Pancreas (tissue), 10 donors: ENCODE measurements at places on chromosomes 2 and 18. TPM values are rescaled to one million over a fixed set of nuclear protein-coding genes. Genes with fewer than 3 reads are reported as not detected.

DNA sequence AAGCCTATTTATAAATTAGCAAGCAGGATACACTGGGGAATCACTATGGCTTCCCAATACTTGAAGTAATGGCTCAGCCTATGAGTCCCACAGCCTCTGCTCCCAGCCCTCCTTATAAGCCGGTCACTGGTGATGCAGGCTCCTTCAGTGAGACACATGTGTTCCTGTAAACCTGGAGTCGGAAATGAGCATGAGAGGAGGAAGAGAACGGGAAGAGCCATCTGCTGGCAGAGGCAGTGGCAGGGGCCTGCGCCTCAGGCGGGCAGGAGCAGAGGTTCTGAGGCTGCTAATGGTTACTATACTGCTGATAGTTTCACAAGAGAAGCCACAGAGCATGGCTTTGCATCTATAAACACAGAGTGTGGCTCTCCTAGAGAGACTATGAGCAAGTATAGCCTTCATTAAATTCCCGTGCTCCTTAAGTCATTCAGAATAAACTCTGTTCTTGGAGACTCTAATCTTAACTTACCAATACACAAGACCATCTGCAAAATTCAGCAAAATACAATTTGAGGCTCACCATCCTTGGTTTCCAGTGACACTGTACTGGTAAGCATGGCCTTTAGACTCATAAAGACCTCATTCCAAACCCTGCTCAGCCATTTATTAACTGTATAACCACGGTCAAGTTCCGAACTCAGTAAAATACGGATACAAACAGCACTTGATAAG is 63.3 kb downstream of the FBXO15 start:
- DNase-seq: no peak

Gene ABCG5
- not detected for polyA plus RNA-seq

- DNase-seq: no peak
These were observed 281.9 kb downstream of the NDUFA10 start for GRCh38 chr2:239743206-239743605.

Gene ZAP70
- polyA plus RNA-seq: 2.5 TPM

DNA sequence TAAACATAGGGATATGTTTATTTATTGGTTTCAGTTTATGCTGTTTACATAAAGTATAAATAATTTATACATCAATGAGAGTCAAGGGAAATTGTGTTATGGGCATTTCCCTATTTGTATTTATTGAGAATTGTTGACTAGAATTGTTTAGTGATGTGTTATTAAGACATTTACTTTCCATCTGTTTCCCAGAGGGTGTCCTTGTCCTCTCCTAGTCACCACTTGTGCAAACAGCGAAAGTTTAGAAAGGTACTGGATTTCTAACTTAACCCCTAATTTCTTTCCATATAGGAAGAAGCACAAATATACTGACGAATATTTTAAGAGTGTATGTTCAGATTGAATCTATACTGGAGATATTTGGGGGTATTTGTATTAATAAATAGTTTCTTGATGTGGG is 6.7 kb downstream of the UBE2E3 start:
- DNase-seq: no peak

- DNase-seq: no peak
These were observed 321.6 kb upstream of the LYPD1 start for GRCh38 chr2:132991471-132992045.

Gene FAM110C
- polyA plus RNA-seq: 22.4 TPM

Gene LOXHD1
- polyA plus RNA-seq: 0.12 TPM

GRCh38 chr2:156464106-156464505 is 27.9 kb downstream of the GPD2 start:
- no peak for DNase-seq

Gene TMEM87B
- polyA plus RNA-seq: 11.6 TPM

DNA sequence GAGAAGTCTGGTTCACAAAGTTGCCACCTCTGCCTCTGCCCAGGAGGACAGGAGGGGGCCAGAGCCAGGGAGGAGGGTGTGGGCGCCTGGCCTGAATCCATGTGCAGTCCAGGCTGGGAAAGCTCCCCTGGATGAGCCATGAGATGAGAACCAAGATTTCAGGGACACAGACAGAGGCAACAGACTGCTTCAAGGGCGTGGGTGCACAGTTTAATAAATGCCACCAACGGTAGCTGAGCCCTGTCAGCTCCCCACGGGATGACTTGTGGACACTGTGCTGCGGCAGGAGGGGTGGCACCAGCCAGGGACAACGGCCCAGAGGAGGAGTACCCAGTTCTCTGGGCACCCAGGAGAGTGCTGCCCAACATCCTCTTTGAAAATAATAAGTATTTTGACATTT is 15.2 kb downstream of the CAPG start:
- no peak for DNase-seq

DNA sequence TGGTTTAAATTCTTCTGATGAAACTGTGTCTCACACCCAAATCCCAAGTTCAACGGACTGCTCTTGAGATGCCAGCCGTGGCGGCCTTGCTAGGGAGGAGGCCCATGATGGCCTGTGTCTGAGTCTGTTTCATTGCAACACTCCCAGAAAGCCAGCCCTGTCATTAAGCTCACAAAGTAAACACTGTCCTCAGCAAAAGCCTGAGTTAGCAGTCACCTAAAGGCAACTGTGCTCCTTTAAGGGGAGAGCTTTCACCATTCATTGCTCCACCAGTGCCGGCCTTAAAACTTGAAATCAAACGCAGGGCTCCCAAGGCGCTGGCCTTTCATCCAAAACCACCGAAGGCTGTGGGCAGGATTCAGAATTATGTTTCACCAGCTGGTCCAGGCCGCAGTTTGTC is 42.5 kb upstream of the PPP1CB start:
- no peak for DNase-seq

- DNase-seq: no peak
These were observed 295.6 kb upstream of the DLGAP1 start for GRCh38 chr18:4750393-4751346.

DNA sequence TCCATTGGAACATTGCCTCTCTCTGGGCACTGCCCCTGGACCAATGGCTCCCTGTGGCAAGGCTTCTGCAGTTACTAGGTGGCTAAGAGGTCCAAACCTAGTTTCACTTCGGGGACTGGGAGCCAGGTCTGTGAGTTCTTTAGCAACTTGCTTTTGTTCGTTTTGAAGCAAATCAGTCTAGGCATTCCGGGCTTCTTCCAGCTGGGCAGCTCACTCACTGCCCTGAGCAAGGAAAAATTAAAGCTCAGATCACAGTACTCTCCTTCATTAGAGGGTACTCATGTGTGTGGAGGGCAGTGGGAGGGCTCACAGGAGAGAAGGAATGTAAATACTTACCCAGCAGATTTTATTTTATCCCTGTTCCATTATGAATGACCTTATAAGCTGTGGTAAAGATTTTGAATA is 80.3 kb downstream of the SPP2 start:
- DNase-seq: no peak

- no peak for DNase-seq
These were observed 565.5 kb downstream of the CCDC85A start for GRCh38 chr2:56749152-56749752.

- no peak for DNase-seq
These were observed 8.9 kb upstream of the DARS1 start for GRCh38 chr2:135994281-135994680.

DNA sequence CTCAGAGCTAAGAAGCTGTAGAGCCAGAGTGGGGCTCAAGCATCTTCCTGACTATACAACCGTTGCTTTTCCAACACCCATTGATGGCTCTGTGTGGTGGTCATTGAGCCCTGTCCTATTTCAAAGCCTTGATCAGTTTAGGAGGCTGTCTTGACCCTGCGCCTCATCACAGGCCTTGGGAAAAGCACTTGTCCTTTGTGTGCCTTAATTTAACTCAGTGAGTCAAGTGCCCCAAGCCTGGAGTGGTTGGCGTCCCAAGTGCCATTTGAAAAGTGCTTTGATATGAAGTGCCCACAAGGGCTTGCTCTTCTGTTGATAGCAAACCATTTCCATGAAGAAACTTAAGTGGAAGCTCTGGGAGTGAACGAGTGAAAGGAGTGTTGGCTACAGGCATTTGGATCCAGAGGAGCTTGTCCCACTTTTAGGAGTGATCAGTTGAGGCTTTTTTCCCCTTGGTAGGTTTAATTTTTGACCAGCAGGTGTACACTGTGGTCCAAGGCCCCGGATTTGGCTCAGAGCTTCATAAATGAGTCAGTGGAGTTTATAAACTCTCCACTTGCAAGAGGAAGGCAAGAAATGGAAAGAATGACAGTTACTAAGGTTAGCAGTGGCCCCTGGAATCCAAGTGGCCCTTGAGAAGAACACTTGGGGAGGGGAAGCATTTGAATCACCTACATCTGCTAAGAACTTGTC is 50.3 kb downstream of the ACTR2 start:
- DNase-seq: no peak

GRCh38 chr2:36497570-36498163 is 100.3 kb downstream of the FEZ2 start:
- no peak for DNase-seq

Gene VWC2L
- polyA plus RNA-seq: not detected

Gene ANKRD23
- polyA plus RNA-seq: 8.2 TPM

Gene EMX1
- polyA plus RNA-seq: 0.14 TPM

DNA sequence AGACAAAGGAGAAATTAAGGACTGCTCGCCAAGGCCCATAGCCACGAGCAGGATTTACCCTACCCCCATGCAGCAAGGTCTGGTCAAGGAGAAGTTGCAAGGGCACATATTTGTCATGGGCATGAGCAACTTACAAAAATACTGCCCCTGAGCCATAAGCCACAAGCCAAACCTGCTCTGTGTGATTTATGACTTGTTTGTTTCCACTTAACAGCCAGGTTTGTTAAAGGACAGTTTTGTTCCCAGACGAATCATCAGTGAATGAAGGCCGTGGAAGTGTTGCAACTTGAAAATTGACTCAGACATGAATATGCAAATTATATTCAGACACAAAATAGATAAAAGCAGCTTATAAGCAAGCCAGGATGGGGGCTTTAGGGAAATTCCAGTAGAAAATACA is 31.3 kb upstream of the EVA1A start:
- peak; percentile 57 for DNase-seq

- no peak for DNase-seq
These were observed 10.1 kb downstream of the NCKAP1 start for GRCh38 chr2:183028108-183028507.

GRCh38 chr2:57760381-57760801 is 286.2 kb upstream of the VRK2 start:
- no peak for DNase-seq

Gene SCN3A
- polyA plus RNA-seq: 0.82 TPM

Gene NLRC4
- 0.49 TPM for polyA plus RNA-seq

- no peak for DNase-seq
These were observed 249.3 kb upstream of the MYT1L start for GRCh38 chr2:2580341-2580740.

DNA sequence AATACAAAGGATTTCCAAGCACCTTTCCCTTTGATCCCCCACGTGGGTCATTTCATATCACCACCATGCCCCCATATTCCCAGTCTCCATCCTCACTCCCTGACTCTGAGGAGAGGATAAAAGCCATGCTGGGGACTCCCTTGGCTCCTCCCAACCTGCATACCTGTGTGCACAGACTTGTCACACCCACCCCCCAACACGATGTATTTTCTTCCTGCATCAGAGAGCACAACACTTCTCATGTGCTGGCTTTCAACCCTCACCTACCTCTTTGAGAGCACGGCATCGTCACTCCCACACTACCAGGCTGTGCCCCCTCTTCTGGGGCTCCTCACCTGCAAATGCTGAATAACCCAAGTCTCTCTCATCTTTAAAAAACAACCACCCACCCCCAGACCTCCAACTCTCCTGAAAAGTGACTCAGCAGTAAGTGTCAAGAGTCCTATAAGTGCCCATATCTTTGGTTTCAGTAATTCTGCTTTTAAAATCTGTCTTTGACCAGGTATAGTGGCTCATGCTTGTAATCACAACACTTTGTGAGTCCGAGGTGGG is 53.1 kb downstream of the AP1S3 start:
- DNase-seq: no peak

DNA sequence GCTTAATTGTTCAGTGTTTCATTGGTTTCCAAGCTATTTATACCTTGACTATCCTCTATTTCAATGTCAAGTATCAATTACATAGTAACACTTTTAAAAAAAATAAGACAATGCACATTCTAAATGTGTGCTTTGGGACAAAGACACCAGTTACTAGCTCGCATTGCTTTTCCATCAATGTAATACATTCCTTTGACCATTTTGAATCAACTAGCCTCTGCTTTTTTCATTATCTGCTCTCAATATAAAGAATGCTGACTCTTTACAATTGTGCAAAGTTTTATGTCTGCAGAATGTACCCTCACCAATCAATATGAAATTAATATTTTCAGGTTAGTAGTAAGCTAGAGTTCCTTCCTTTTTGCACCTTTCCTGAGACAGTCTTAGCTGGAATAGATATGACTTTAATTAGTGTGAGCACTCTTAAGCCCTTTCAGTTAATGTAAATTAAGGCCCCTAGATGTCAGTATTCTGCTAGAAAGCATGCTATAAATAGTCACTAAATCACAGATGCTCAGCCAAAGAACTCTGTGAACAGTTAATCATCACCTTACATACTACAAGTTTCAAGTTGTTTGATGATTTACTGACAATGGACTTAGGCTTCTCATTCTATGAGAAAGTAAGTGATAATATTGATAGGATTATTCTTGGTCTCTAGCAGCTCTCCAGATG is 413.6 kb downstream of the PTH2R start:
- no peak for DNase-seq

Gene FIGN
- polyA plus RNA-seq: 1.5 TPM

Gene TOGARAM2
- polyA plus RNA-seq: 3.8 TPM

Gene IL1R2
- 1.9 TPM for polyA plus RNA-seq

DNA sequence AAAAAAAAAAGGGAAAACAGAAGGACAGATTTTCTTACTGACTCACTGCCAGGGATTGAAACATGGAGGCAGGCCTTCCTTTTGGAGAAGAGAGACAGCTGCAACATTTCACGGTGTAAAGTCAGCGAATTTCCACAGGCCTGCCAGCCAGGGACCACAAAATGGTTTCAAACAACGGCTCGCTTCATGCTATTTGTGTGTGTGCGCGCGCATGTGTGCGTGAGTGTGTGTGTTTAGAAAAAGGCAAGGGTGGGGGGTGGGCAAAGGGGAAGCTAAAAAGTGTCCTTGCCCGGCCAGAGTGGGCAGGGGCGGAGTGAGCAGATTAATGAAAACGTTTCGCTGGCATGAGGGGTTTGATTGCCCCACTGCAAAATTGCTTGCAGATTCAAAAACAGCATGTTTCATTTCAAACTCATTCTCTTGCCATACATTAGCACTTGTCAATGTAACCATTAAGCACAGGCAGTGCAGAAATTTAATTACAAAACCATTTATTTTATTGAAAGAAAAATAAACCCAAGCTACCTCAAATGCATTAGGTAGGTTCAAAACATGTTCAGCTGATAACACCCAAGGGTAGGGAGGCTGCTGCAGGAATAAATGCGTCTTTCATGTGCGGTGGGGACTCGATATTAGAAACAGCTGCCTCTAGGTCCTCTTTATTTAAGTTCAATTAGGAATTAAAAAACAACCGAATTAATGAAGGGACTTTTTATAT is 182.1 kb upstream of the SIX2 start:
- no peak for DNase-seq

Gene RAB31
- 4.2 TPM for polyA plus RNA-seq

Gene HAAO
- 18.3 TPM for polyA plus RNA-seq

Gene CCDC74A
- 4.6 TPM for polyA plus RNA-seq

DNA sequence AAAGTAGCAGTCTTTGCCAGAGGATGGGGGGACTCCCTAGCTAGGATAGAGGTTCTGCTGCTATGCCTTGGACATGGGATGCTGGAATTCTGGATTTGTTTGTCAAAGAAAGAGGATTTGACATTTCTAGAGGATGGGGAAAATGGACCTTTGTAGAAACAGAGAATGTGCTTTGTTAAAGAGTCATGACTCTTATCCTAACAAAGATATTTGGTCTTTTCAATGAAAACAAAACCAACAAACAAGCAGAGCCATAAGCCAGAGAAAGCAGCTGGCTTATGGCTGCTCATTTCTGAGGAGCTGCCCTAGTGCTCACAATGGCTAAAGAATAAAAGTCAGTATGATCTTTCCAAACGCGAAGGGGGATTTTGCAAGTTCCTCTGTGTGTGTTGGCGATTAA is 40.8 kb upstream of the MAPRE2 start:
- no peak for DNase-seq
